Amniotic stem cell (primary cell): ENCODE measurements at places on chromosomes 6 and 20.

GRCh38 chr20:46987001-46987400 lies 92.4 kb downstream of the EYA2 start:
- no peak for DNase-seq

GRCh38 chr6:145214570-145214969 lies 520.8 kb downstream of the EPM2A start:
- DNase-seq = peak; percentile 18

GRCh38 chr6:90154755-90155470 lies 141.7 kb downstream of the BACH2 start:
- DNase-seq = no peak

GRCh38 chr6:131164506-131164905 lies 29.2 kb downstream of the AKAP7 start:
- DNase-seq = no peak

DNA sequence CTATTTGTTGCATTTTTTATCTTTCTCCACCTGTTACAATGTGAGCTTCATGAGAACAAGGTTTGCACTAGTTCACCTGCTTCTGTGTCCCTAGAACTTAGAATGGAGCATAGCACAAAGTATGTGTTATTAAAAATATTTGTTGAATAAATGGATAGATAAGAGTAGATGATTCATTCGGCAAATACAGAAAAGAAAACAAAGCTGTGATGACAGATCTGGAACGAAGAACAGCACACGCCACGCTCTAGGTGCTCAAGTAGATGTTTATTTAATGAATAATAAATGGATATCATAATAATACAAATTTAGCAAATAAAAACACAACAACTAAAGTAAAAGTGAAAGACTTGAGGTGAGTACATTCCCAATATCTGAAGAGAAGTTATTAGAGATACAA lies 273.1 kb downstream of the HAO1 start:
- DNase-seq = no peak

DNA sequence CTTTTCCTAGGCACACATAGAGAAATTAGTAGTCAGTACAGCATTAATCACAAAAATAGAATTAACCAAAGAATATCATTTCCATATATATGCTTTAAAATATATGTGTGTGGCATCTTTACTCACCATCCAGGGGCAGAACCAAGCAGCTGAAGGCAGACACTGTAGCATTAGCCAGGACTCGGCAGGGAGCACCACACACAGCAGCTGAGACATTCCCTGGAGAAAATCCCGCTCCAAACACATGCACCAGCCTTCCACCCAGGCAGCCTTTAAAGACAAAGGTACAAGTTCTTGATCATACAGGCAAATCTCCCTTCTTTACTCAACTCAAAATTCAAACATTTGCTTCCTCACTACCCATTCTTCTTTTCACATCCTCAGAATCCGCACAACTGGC lies 64.7 kb downstream of the PKHD1 start:
- no peak for DNase-seq

DNA sequence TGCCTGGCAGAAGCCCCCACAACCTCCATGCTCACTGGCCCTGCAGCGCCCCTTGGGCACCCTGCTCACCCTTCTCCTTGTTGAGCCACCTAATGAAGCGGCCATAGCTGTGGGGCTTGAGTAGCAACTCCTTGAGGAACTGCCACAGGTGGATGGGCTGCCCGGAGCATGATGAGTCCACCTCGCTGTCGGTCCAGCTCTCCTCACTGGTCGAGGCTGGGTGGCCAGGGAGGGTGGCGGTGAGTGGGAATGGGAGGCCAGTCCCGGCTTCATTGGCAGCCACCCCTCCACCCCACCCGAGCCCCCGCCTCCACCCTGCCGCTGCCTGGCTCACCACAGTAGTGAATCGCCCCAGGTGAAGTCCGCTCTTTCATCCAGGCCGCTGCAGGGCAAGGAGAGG lies 16.9 kb downstream of the SPDEF start:
- no peak for DNase-seq

- no peak for DNase-seq
These were observed 331.8 kb downstream of the EPHA7 start for GRCh38 chr6:93087606-93088005.

DNA sequence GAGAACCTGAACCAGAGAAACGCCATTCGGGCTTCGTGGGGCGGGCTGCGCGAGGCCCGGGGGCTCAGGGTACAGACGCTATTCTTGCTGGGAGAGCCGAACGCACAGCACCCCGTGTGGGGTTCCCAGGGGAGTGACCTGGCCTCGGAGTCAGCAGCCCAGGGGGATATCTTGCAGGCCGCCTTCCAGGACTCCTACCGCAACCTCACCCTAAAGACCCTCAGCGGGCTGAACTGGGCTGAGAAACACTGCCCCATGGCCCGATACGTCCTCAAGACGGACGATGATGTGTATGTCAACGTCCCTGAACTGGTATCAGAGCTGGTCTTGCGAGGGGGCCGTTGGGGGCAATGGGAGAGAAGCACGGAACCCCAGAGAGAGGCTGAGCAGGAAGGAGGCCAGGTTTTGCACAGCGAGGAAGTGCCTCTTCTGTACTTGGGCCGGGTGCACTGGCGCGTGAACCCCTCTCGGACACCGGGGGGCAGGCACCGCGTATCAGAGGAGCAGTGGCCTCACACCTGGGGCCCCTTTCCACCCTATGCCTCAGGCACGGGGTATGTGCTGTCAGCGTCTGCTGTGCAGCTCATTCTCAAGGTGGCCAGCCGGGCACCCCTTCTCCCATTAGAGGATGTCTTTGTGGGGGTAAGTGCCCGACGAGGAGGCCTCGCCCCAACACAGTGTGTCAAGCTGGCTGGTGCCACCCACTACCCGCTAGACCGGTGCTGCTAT lies 904 bp downstream of the B3GALT4 start:
- no peak for DNase-seq

GRCh38 chr6:143361536-143362191 lies 88.8 kb downstream of the ADAT2 start:
- no peak for DNase-seq

DNA sequence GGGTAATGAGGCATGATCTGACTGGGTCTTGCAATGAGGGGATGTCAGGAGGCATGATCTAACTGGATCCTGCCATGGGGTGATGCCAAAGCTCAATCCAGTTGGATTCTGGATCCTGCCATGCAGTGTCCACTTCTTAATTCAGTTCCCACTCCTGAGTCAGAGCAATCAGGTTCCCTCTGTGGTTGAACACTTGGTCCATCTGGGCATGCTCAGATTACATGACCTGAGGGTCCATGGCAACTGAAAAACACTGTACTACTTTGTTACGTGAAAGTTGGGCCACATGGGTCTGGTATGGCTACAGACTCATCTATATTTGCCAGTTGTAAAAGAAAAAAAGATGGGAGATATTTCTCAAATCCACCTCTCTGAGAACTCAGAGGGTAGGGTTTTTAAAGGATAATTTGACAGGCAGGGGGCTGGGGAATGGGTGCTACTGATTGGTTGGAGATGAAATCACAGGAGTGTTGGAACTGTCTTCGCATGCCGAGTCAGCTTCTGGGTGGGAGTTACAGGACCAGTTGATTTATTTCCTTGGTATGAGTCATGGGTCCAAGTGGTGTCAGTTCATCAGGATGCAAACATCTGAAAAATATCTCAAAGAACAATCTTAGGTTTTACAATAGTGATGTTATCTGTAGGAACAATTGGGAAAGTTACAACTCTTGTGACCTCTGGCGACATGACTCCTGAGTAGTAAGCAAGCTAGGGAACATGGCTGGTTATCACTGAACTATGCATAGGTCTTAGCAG lies 21.6 kb downstream of the C6orf163 start:
- DNase-seq = no peak

GRCh38 chr6:42335896-42336295 lies 115.8 kb downstream of the TRERF1 start:
- no peak for DNase-seq

DNA sequence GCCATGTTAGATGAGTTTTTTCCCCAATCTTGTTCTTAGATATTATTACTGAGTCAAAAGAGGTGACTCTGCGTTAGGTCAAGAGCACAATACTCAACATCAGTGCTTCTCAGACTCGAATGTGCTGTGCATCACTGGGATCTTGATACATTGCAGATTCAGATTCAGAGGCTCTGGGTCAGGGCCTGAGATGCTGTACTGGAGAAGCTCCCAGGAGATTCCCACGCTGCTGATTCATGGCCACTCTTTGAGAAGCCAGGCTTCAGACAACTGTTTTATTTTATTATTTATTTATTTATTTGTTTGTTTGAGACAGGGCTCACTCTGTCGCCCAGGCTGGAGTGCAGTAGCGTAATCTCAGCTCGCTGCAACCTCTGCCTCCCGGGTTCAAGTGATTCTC lies 41.4 kb upstream of the ARID1B start:
- DNase-seq = no peak

DNA sequence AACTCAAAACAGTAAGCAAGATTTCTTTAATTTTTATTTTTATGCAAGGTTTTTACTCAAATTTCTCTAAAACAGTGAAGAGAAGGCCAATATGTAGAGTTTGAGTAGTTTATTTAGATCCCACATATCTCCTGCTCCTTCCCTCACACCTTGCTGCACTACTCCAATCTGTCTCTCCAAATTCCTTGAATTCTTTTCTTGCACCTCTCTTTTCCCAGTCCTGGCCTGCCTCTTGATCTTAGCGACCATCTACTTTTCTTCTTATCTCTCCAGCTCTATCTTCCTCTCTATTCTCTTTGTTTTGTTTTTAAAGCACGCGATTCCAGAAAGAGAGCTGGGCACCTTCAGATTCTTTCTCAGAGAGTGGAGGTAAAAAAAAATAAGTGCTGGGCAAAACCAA lies 86.7 kb upstream of the KCNQ5 start:
- no peak for DNase-seq
